ENCODE measurements at places on chromosomes 11 and 22. TPM values are rescaled to one million over a fixed set of nuclear protein-coding genes. Genes with fewer than 3 reads are reported as not detected.

DNA sequence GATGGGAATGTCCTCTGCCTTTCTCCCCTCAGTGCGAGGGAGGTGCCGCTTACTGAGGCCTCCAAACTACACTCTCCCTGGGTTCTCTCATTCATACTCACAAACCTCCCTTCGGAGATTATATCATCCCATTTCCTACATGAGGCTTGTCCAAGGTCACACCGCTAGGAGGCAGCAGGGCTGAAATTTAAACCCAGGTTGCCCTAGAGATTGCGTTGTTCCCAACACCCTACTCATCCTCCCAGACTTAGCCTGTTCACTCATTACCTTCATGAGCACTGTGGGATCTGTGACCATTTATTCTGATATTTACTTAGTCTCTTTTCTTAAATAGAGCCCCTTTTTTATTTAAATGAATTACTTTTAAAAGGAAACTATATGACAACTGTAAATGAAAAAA is 31.1 kb downstream of the SDHAF2 start:
- no peak for DNase-seq

The BAIAP2L2 gene
- total RNA-seq: not detected

The GAL gene
- 15.7 TPM for total RNA-seq

DNA sequence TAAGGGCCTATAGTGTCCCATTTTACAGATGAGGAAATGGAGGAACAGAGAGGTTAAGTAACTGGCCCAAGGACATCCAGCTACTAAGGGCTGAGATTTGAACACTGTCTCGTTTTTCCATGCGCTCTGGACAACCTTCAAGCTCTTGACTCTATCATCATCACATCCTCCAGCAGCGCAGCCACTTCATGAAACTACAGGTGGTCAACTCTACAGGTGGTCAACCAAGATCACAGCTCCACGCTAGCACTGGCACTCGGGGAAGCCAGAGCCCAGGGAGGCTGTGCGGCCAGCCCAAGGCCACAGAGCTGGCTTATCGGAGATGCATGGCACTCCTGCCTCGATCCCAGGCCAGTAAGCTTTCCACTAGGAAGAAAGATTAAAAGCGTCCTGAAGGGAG is 40.0 kb downstream of the PHF21B start:
- DNase-seq: no peak

The MRGPRX4 gene
- not detected for total RNA-seq
